ENCODE measurements at places on chromosomes 1 and 21. TPM values are rescaled to one million over a fixed set of nuclear protein-coding genes. Genes with fewer than 3 reads are reported as not detected.

The DYNLT5 gene
- total RNA-seq: 3.1 TPM

The DPT gene
- 45.6 TPM for total RNA-seq

- no peak for DNase-seq
Observed at GRCh38 chr1:81129366-81129765, 671.4 kb upstream of the ADGRL2 start.

GRCh38 chr21:41622831-41623548 is 115.0 kb upstream of the TMPRSS2 start:
- DNase-seq: no peak

The LCE1A gene
- total RNA-seq: not detected

- DNase-seq: no peak
Observed at GRCh38 chr1:178190881-178191280, 97.0 kb downstream of the RASAL2 start.

GRCh38 chr21:45439901-45440461 is 35.0 kb downstream of the COL18A1 start:
- DNase-seq: no peak

The RAB3B gene
- total RNA-seq: not detected
